ENCODE measurements at places on chromosomes 4 and X.

- DNase-seq: no peak
These were observed 37.1 kb upstream of the KLHL8 start for GRCh38 chr4:87257523-87257922.

GRCh38 chrX:119045884-119046283 is 26.9 kb upstream of the CT47C1 start:
- no peak for DNase-seq

DNA sequence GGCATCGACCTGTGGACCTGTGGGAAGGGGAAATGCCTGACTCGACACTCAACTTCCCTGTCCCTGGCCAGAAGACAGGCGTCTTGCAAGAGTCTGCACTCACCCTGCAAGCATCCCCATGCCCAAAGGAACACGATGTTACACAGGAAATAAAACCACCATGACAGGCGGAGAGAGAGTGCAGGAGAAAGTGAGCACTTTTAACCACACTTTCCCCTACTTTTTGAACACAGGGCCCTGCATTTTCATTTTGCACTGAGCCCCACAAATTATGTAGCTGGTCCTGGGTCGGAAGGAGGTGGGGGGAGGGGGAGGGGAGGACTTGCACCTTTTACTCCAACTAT is 13.8 kb upstream of the MAN2B2 start:
- no peak for DNase-seq

- DNase-seq: no peak
These were observed 119.5 kb downstream of the WDFY3 start for GRCh38 chr4:84846985-84847384.

DNA sequence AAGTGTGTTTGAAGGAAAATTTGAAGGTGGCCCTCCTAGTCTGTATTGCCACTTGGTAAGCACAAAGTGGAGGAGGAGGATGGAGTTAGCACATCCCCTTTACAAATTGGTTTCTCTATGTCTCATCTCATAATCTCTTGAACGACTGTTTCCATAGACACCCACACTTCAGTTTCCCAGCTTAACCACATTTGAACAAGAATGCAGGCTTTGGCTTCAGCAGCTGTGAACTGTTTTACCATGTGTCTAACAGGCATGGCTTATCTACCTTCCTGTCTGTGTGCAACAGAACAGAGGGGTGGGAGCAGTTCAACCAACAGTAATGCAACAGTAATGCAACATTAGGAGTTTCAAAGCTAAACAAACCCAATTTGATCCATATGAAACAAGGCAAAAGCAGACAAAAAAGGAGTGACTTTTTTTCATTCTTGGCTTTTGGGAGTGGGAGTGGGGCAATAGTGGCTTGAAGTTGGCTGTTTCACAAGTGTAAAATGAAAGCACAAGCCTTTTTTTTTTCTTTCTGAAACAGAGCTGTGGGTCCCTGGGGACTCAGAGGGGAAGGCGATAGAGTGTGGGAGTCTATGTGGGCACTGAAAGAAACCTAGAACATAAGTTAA is 108.0 kb downstream of the ITM2A start:
- peak; percentile 46 for DNase-seq

GRCh38 chr4:121077496-121077895 is 5.2 kb upstream of the NDNF start:
- DNase-seq: no peak

DNA sequence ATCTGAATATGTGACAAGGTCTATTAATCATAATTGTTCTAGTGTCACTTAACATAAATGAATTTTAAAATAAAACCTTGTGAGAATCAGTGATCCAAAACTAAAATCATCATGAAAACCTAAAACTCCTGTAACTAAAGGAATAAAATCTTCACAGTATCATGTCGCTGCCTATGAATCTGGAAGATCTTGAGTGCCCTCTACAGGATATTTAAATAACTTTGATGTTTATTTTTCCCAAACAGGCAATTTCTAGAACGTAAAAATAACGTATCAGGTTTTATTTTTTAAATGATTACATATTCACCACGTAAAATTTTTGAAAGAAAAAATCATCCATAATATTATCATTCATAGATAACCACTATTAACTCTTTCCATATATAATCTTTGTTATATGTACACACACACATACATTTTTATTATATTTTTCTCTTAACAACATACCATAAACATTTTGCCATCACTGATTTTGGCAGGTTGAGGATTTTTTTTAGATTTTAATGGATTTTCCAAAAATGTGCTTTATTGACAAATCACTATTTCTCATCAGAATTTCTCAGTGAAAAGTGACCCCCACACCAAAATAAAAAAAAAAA is 79.6 kb downstream of the COMMD8 start:
- peak; percentile 27 for DNase-seq

GRCh38 chr4:76716658-76717057 is 181.3 kb downstream of the SOWAHB start:
- DNase-seq: peak; percentile 66

DNA sequence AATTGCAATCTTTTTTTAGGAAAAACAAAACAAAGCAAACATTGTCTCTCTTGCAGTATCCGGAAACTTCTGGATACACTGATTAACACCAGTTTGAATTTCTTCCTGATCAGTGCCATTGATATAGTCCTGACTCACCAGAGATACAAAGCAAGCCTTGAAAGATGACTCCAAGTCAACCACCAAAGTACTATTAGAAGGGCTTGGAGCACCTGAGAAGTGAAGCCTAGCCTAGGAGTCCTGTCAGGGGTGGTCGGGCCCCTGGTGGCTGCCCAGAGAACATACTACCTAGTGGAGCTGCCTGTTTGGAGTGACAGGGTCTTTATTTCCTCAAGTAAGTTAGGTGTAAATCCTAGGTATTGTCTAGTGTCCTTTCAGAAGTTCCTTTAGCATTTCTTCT is 593.2 kb downstream of the ZNF674 start:
- DNase-seq: no peak

DNA sequence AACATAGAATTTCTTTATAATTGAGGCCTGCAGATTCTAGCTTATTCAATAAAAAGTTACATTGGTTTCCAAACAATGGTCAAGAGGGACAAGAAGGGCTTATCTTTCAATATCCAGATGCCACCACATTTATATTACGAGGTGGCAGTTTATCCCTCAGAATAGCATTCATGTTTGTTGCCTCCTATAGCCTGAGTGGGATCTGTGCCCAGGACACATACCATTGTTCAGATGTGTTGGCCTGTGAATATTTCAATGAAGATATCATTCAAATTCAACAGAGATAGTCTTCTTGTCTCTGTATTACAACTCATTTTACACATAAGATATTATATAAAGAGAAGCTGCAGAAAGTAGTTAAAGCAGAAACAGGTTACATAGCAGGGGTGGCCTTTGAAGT is 20.5 kb downstream of the GLRB start:
- DNase-seq: no peak

DNA sequence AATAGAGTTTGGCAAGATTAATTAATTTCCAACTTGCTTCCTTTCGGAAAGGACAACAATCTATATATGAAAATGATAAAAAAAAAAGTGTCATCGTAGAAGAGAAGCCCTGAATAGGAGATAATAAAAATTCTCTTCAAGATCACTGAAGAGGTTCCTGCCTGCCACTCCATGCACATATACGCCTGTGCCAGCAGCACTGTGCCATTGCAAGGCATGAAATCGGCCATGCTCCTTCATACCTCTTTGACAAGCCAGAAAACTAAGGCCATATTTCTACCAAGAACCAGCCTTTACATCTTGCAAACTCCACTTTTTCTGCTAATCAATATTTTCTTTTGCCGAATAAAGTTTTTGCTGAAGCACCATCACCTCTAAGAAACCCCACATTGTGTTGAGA is 365.5 kb downstream of the CXXC4 start:
- DNase-seq: no peak

DNA sequence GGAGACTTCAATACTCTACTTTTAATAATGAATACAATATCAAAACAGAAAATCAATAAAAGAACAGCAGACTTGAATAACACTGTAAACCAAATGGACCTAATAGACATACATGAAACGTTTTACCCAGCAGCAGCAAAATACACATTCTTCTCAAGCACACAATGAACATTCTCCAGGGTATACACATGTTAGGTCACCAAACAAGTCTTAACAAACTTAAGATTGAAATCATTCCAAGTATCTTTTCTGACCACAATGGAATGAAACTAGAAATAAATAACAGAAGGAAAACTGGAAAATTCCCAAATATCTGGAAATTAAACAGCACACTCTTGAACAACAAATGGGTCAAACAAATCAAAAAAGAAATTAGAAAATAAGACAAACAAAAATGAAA is 145.0 kb upstream of the CT83 start:
- DNase-seq: no peak

DNA sequence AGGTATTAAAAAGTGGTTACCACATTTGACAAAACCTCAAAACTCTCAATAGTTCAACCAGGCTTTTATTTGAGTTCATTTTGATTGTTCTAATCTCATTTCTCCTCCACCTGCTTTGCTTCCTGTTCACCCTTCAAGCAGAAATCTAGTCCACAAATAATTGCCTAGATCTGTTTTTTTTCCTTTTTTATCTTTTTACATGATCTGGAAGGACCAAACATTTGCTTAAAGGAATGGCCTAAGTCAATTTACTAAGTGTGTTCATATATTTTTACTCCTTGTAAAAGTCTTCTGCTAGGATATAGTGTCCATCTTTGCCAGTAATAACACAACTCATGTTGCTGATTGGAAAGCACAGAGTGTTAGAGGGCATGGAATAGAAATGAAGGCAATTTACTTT is 26.2 kb upstream of the VEGFD start:
- no peak for DNase-seq

- no peak for DNase-seq
These were observed 6.3 kb upstream of the SH3KBP1 start for GRCh38 chrX:19893727-19894126.

GRCh38 chr4:76546327-76546726 is 111.3 kb downstream of the SHROOM3 start:
- no peak for DNase-seq

- peak; percentile 83 for DNase-seq
These were observed 2.1 kb upstream of the STAP1 start for GRCh38 chr4:67556436-67556835.

DNA sequence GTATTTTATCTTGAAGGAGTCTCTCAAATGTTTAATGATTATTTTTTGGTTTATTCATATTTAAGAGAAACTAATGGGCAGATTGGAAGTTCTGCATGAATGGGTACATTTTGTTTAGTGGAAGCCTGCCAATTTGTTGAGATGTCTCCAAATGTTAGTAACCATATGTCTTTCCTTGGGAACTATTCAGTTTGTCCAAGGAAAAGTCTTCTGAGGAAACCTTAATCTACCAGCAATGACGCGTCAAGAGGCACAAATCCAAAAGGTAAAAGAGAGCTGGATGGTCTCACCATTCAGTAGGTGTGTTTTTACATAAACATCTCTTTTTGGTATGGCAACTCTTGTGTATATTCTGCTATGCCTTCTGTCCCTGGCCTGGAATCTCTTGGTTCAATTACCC is 37.4 kb upstream of the NDST3 start:
- DNase-seq: no peak

DNA sequence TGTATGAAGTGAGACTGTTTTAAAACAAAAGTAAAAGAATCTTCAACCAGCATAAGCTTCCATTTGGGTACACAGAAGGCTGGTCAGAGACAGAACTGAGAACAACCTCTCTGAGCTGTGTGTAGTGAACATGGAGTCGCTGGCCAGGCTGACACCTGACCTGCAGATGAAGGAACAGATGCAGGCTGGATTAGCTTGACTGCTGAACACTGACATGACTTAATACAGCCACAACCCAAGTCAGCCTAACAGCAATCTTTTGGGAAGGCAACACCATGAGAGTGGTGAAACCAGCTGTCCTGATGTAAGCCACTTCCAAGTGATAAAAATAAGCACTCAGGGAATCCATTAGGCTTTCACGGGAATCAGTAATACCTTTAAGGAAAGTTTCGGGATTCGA is 10.1 kb downstream of the SCARB2 start:
- DNase-seq: no peak

GRCh38 chr4:117908306-117909207 is 125.7 kb upstream of the NDST3 start:
- no peak for DNase-seq

DNA sequence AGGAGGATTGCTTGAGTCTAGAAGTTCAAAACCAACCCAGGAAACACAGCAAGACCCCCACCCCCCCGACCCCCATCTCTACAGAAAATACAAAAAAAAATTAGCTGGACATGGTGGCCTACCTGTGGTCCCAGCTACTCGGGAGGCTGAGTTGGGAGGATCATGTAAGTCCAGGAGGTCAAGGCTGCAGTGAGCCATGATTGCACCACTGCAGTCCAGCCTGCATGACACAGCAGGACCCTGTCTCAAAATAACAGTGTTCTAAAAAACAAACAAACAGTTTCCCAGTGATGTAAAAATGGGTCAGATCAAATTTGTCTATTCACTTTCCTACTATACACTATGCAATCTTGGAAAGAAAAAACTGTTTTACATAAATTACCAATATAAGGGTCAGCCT is 2.0 kb upstream of the CBR4 start:
- DNase-seq: no peak

DNA sequence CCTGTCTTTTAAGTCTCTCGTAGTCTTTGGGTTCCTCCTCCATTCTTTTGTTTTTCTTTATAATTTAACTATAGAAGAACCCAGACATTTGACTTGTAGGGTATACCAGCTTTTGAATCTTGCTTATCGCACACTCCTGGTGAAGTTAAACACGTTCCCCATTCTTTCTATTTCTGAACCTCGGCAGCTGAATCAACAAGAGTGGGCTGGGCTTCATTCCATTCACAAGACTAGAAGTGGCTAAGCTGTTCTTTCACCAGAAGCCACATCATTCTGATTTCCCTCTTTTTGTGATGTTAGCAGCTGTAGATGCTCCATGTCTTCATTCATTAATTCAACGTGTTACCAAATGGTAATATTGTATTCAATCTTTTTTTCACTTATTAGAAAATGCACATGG is 167.9 kb downstream of the CORIN start:
- DNase-seq: no peak

DNA sequence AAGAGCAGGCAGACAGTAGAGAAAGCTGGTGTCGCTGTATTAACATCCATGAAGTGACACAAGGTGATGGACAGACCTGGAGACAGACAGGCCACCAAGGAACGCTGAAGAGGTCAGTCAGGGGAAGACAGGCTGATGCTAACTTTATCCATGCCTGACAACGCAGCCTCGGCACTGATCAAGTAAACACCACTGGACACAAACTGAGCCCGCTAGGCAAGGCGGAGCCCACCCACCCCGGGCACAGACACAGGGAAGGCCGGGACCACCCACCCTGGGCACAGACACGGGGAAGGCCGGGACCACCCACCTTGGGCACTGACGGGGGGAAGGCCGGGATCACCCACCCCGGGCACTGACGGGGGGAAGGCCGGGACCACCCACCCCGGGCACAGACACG is 18.8 kb downstream of the PPP2R3B start:
- DNase-seq: no peak

- peak; percentile 29 for DNase-seq
These were observed 34.2 kb upstream of the C1GALT1C1 start for GRCh38 chrX:120664081-120664480.

GRCh38 chr4:97152149-97152548 is 991.1 kb downstream of the STPG2 start:
- DNase-seq: no peak

Measured in inflammatory macrophage treated with lipopolysaccharide for 4 hours (primary cell).